ENCODE measurements at places on chromosomes 1 and 21.

DNA sequence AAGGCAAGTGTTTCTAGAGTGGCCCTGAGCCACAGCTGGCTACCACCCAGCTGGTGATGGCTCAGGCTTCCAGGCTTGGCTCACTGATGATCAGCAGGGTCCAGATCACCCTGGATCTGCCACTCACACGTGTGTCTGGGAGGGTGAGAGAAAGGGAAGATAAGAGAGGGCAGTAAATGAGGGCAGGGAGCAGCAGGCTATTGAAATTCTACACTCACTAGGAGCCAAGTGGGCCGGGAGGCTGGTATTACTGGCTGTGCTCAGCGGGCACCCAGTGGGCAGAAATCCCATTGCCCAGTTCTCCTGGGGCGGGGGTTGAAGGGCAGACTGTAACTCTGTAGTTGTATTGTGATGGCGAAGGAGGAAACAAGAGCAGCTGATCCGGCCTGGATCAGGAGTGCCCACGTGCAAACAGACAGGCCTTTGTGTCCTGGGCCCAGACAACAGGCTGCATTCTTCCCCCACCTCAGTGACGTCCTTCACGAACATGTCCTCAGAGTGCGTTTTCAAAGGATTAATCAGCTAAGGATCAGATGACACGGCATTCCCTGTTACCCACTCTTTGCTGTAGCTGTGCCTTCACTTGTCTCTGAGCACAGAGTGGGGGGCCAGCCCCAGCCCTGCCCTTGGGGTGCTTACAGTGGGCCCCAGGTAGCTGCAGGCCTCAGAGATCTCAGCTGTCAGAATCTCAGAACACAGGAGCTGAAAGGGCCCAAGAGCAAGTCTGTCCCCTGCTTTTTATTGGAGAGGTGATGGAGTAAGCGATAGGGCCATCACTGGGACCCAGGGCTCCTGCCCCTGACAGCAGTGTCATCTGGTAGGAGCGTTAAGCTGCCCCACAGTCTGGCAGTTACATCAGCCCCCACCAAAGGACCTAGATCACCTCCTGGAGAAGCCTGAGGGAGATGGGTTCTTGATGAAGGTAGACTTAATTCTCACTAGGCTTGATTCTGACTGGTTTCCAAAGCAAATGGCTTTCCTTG, 60.5 kb downstream of the ATP1A1 start:
- no peak for DNase-seq

- DNase-seq: no peak
Measured at GRCh38 chr21:17427831-17428483, 84.9 kb upstream of the CXADR start.

- no peak for DNase-seq
Measured at GRCh38 chr1:202723708-202724107, 13.5 kb upstream of the SYT2 start.

- DNase-seq: no peak
Measured at GRCh38 chr1:46148318-46148717, 15.9 kb upstream of the PIK3R3 start.

GRCh38 chr1:165355139-165355976, 1.2 kb downstream of the LMX1A start:
- DNase-seq: no peak

GRCh38 chr1:23217421-23218115, at the start of gene HTR1D:
HTR1D (minus strand) TSS chr1:23217502; CDS start chr1:23194219, 23,283 bp downstream.
- DNase-seq: no peak

DNA sequence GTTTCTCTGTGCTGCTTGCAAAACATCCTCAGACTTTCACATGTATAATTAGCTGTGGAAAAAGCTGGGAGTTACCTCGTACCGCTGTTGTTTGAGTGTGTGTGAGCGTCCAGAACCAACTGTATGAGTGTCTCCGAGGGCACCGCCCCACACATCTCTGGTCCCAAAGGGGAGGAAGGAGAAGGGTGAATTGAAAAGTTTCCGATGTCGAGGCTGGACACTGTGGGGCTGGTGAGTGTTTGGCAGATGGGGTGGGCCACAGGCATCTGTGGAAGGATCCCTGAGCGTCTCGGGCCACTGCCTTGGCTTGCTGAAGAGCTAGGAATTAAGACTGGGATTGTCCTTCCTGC, 1.2 kb downstream of the ATP2B4 start:
- DNase-seq: no peak

DNA sequence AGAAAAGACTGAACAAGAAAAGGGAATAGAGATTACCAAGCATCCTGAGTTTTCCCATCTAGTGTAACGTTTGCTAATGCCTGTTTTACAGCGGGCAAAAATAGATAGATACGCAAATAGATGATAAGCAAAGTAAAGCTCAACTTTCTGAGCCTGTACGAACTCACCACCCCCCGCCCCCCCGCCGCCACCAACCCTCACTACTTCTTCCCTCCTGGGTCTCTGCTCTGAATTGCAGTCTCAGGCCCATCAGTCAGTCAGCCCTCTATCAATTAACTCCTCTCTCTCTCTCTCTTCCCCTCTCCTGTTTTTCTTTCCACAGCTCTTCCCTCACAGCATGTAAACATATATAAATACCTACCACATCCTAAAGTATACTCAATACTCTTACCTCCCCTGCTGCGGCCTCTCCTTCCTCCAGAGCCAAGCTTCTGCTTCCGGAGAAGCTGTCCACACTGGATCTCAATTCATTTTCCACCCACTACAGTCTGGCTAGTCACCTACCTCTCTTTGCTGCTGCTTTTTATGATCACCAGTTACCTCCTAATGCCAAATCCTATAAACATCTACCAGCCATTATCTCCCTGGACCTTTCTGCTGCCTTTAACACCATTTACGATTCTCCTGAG, 64.6 kb downstream of the CAPN2 start:
- no peak for DNase-seq

- no peak for DNase-seq
Measured at GRCh38 chr1:19852036-19852435, 30.2 kb upstream of the OTUD3 start.

GRCh38 chr1:5917591-5918274, 74.5 kb downstream of the NPHP4 start:
- no peak for DNase-seq

DNA sequence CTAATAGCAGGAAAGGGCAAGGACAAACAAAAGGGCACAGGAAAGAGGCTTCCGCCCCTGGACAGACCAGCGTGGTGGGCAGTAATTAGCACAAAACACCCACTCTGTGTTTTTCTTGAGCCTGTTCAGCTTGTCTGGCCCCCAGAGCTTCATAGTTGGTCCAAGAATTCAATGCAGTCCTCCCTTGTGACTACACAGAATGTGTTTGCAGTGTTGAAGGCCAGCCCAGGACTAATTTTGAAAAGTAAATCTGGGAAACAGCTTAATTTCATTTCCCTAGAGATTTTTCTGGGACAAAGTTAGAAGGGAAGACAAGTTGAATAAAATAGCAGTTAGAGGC, 49.2 kb upstream of the LMO4 start:
- no peak for DNase-seq

- no peak for DNase-seq
Measured at GRCh38 chr1:58608945-58609344, 31.9 kb upstream of the TACSTD2 start.

GRCh38 chr1:8424539-8425116, 106.7 kb downstream of the SLC45A1 start:
- DNase-seq: peak; percentile 18

DNA sequence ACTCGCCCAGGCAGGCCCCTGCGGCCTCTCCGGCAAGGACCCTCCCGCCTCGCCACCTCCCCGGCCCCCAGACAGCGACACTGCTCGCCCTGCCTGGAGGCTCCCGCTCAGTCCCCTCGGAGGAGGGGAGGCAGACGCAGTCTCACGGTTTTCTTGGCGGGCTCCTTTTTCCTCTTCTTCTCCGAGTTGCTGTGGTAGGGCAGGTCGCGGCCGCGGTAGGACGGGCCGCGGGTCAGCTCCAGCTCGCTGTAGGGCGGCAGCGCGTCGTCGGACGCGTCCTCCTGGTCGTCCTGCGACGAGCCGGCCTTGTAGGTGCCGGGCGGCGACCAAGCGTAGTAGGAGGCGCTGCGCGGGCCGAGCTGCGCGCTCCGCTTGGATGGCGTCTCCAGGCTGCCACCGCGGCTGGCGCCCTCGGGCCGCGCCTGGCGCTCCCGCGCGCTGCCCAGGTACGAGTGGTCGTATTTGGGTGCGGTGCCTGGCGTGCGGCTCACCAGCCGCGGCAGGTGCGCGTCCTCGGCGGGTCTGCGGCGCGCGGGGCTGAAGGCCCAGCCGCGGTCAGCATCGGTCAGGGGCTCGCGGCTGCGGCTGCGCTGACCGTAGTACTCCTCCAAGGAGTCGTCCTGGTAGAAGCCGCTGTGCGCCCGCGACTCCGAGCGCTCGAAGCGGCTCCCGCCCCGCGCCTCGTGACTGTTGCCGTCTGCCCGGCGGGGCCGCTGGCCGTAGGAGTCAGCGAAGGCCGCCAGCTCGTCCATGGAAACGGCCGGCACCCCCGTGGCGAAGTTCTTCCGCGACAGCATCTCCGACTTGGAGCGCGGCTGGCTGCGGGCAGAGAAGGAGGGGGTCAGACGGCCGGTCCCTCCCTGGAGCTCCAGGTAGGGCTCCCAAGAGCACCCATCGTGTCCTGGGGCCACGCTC, 44.8 kb upstream of the TADA1 start:
- no peak for DNase-seq

DNA sequence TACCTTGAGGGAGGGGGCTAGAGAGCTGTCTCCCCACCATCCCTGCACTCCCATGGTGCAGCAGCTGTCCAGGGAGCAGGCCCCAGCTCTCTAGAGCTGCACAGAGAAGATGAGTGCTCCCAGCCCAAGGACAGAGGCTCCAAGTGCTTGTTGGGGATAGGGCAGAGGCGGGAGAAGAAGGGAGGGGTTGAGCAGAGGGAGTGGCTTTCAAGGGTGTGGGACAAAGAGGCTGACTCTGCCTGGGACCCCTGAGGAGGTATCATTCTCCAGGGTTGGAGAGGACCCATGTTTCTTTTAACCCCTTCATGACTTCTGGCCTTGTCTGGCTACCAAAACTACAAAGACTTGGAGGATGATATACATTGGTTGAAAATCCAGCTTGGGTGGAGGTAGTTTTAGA, 14.6 kb downstream of the FOXD2 start:
- DNase-seq: no peak

GRCh38 chr1:119715542-119715941, 3.8 kb downstream of the PHGDH start:
- no peak for DNase-seq

DNA sequence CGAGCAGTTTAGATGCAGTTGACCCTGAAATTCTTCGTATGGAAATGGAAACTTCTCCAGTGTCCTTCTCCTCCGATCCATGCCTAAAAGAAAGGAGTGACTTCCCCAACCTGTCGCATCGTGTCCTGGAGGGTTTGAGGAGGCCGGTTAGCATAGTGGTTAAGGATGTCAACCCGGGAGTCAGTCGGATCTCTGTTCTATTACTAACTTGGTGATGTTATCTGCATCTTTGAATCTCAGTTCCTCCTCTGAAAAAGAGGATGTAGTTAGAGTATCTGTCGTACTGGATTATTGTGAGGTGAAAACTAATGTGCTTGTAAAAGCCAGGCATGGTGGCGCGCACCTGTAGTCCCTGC, 684 bp downstream of the ZBTB8B start:
- no peak for DNase-seq

DNA sequence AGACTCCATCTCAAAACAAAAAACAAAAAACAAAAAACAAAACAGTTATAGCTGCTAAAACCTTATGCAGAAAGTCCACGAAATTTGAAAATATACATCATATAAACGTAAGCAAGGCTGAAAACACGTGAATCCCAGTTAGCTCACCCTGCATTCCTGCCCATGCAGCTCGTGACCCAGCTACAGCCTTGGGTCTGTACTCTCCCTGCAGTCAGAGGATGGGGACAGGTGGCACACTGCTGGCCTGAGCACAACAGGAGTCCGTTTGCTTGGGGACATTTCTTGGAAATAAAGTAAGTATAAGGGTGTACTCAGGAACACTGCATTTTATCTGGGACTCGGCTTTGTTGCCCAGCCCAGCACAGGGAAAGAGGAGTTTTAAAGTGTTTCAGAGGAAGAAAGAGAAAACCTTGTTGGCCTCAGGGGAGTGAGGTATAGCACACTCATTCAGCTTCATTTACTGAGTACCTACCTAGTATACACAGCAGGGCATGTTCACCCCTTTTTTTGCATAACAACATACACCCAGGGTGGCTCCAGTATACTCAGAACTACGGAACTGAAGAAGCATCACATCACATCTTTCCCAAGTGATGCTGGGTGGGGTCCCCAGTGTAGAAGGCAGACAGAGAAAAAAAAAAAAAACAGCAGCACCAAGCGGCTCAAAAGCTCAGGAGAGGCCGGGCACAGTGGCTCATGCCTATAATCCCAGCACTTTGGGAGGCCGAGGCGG, 44.1 kb downstream of the CAPZB start:
- no peak for DNase-seq

- DNase-seq: no peak
Measured at GRCh38 chr1:169090900-169091311, 15.6 kb upstream of the ATP1B1 start.

DNA sequence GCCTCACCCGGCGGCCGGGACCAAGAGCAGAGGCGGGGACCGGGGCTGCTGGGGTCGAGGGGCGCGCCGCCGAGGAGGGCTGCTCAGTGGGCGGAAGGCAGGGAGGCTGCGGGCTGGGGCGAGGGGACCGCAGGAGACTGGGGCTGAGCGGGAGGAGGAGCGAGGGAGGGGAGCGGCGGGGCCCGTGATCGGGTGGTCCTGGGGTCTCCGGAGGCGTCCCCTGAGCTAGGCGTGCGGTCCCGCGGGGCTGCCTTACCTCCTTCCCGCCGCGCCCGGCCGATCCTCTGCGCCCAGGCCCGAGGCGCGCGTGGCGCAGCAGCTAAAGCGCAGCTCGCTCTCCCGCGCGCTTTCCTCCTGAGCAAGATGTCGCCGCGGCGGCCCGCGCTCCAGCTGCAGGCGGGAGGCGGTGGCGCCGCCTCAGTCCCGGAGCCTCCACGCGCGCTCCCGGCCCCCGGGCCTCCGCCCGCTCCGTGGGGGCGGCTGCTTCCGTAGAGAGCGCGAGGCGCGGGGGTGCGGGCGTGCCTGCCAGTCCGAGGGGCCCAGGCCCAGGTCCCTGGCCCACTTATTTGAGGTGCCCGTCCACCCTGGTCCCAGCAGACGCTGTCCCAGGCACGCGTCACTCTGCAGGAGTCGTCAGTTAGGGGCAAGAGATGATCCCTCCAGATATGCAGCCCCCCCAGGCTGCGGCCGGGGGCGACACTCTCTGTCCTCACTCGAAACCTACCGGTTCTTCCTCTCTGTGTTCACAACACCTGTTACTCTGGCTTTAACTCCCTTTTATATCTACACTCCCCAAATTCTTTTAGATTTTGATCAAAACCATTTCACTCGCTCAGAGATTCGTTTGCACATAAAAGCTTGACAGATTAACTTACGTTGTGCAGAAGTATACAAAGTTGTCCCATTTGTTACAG, at the start of gene CCSAP:
TSS of gene CCSAP (minus strand) at position 392 of the 914 bp plus-strand sequence. CDS start 582 bp downstream, outside the sequence.
- peak; percentile 44 for DNase-seq
